ENCODE measurements at places on chromosomes 6 and 20.

GRCh38 chr6:105301756-105302616 lies 100.9 kb downstream of the PREP start:
- no peak for DNase-seq

GRCh38 chr6:165008971-165009370 lies 300.4 kb downstream of the C6orf118 start:
- DNase-seq, result no peak

- DNase-seq, result peak; percentile 54
These were observed 9.9 kb upstream of the BAK1 start for GRCh38 chr6:33589731-33590530.

DNA sequence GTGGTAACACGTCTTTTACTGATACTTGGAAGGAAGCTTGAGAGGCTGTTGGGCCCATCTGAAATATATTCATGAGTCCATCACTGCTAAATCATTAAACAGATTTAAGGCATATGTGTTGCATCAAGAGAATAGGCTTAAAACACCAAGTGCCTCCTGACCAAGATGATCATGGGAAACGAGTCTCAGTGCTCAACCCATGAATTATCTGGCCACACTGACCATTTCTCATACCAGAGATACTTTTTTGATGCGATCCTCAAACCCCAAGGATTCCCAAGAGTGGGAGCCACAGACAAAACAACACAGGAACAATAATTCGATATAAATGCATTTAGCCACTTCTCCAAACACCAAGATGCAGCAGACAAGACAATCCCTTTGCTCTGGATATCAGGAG lies 17.2 kb downstream of the HEY2 start:
- DNase-seq, result no peak
